ENCODE measurements at places on chromosomes 11 and 22.

DNA sequence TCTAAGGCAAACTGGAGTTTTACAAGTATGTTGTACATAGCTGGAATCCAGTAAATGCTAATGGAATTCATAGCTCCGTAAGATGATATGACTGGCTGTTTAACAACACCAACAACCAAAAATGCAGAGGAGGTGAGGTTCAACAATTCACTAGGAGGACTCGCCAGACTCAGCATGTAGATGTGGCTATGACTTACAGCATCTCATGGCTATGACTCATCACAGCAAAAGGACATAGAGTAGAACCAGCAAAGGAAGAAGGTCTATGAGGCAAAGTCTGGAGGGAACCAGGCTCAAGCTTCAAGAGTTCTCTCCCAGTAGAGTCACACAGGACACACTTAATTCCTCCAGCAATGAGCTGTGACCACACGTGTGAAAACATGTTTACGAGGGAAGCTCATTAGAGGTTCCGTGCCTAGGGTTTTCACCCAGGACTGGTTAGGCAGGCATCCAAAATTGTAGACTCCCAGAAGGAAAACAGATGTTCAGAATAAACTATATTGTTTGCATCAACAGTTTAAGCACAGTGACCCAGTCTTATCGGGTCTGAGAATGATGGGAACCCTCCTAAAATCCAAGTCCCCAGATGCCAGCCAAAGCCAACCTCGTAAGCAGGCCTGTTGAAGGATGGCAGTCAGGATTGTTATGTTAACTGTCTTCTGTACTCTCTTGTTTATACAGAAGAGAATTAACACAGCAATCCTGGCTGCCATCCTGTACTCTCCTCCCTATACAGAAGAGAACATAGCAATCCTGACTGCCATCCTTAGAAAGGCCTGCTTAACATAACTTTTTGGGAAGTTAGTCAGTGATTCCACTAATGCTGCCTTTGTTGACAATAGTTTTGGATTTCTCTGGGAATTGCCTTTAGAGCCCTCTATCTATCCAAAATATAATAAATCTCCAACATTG, 116.6 kb downstream of the LARGE1 start:
- no peak for DNase-seq

- DNase-seq = no peak
Measured at GRCh38 chr11:123103326-123103980, 41.5 kb upstream of the HSPA8 start.

- DNase-seq = no peak
Measured at GRCh38 chr11:120316880-120317688, 8.0 kb upstream of the TLCD5 start.

DNA sequence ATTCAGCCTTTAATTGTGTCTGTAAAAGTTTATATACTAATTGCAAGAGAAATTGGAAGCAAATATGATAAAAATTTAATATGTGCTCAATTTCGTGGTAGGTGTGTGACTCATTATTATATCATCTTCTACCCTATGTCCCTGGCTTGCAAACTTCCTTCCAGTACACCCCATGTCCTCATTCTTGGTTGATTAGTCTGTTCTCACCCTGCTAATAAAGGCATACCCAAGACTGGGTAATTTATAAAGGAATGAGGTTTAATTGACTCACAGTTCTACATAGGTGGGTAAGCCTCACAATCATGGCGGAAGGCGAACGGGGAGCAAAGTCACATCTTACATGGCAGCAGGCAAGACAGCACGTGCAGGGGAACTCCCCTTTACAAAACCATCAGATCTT, 11.9 kb downstream of the MRGPRX3 start:
- no peak for DNase-seq

DNA sequence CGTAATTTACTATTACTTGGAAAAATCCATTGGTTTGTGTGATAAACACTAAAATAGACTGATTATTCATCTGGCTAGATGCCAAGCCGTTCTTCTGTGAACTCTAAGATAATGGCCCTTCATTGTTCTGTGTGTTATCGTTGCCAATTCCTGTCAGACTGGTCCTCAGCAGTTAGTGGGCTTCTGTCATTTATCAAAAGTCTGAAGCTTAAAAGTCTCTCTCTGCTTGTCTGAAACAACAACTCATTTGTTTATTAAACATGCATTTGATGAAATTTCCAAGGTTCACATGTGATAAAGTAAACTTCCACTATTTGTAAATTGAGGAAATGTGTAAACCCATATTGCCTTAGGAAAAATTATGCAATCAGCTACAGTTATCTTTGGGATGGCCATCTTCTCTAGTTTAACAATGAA, 21.1 kb upstream of the RDX start:
- DNase-seq = no peak

GRCh38 chr11:59756845-59757244, 1.7 kb downstream of the STX3 start:
- no peak for DNase-seq

DNA sequence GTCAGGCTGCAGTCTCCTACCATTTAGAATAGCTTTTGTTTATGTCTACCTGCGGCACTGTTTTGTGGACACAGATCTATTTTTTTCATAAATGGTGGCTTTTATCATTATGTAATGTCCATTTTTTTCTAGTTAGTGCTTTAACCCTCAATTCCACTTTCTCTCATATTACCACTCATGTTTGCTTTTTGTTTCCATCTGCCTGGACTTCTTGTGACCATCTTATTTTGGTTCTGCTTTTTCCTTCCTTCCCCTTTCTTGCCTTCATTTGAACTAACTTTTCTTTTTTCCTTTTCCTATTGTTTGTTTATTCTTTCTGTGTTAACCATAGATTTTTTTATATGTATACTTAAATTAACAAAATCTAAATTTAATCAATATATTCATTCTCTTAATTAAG, 98.5 kb upstream of the SLC22A12 start:
- DNase-seq = no peak

DNA sequence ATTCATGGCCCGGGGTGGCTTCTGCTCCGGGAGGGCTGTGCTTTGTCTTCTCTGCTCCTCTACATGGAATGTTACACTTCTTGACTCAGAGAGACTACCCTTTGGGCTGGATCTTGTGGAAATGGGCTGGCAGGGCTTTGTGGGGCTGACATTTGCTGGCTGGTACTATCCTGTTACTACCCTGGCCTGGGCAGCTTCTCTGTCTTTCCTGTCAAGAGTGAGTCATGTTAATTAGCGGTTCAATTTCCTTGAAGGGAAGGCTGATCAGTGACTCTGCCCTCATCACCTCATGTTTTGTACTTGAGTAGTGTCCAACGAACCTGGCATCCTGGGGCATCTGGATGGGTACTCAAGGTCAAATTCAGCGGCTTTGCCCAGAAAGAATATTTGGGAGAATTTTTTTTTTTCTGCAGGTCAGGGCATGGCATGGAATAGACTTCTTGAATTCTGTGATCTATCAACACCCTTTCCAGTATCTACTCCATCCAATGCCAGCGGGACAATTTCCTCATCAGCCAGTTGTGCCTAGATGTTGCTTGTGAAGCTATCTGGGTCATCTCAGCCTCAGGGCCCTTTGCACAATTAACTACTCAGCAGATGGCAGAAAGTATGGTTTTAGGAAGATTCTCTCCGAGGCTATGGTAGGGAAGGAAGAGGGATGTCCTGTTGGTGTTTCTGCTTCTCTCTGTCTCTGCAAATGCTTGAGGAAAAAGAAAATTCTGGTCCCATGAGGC, 140.5 kb upstream of the PLET1 start:
- no peak for DNase-seq

- DNase-seq = no peak
Measured at GRCh38 chr11:117430293-117430955, 102.8 kb downstream of the CEP164 start.

DNA sequence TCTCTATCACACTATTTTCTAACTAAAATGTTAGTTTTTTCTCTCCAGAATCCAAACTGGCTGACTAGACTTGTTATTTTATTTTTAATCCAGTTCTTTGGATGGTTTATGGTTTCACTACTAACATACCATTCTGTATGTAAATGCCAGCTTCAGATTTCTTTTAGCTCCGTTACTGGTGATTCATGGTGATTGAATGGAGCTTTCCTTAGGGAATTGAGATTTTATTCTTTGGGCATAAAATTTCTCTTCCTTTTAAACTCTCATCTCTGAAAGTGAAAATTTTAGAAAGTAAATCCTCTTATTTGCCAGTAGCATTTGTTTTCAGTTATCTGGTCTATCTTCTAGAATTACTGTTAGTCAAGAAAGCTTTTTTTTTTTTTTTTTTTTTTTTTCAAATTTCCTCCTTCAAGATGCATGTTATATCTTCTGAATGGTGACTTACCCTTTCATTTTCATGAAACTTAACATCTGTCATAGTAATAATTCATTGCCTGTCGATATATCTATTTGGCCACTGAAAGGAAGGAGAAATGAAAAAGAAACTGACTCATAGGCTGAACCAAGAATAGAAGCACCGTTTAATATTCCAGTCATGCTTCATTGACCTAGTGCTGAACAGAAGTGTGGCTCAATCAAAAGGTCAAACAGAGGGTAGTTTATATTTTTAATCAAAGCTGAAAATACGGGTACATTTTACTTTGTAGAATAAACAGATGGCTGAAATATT, 6.4 kb downstream of the ENDOD1 start:
- DNase-seq = no peak

GRCh38 chr11:33907421-33907820, 15.5 kb upstream of the LMO2 start:
- DNase-seq = no peak

DNA sequence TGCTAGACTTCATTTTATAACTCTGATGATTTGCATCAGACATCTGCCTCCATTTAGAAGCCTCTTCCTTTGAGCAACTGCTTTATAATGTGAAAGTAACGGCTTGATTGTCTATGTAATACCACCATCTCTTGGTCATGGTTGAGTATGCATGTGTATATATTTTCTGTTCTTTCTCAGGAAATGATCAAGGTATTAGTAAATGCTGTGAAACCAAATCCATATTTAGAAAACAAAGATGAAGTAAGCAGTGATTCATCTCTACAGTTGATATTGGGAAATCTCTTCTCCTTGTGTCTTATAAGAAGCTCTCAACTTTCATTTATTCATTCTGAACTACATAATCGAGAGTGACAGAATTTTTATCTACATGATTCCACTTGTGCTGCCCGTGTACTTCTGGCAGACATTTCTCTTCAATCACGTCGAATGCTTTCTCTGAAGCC, 104.6 kb upstream of the ANO3 start:
- no peak for DNase-seq

- DNase-seq = no peak
Measured at GRCh38 chr22:21455334-21456089, 11.7 kb upstream of the TMEM191C start.

DNA sequence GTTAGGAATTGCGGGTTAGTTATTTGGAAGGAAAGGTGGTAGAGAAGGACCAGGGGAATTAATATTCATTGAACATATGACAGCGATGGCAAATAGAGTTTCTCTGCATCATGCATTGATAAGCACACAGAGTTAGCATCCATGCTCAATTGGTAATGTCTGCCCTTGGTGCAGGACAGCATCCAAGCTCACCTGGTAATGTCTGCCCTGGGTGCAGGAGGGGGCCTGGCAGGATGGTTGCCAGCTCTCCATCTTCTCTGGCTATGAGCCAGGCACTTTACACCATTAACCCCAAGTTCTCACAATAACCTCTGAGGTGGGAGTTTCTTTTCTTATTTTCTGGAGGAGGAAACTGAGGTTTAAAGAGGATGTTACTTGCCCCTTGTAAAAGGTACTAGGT, 50.4 kb upstream of the RBFOX2 start:
- DNase-seq = no peak

GRCh38 chr22:37657590-37658132, 862 bp upstream of the PDXP start:
- DNase-seq = no peak

DNA sequence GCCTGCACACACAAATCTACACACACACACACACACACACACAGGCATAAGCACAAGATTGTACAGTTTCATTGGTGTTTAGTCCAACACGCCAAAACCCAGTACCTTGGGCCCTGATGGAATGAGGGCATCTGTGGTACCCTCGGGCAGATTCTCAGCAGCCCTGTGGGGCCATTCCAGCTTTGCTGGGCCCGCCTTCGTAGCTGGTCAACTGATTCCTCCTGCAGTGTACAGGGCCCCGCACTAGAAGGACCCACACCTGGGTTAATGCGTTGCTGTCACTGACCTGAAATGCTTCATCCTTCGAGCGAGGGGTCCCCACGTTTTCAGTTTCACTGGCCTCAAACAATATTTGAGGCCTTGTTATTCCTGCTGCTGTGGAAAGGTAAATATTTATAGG, 731.2 kb downstream of the BRD1 start:
- DNase-seq = no peak

DNA sequence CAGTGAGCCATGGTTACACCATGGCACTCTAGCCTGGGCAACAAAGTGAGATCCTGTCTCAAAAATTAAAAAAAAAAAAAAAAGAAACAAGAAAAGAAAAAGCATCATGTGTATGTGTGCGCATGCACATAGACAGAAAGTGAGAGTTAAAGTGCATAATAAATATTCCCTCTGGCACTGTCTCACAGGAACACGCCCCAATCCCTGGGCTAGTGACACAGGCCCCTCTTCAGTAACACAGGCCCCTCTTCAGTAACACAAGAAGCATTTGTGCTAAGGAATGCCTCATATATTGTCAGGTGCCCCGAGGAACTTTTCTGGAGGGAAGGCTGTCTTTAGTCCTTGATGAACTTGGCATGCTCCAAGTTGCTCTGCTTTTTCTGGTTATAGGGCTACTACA, 57.5 kb downstream of the RPL27A start:
- DNase-seq = no peak

GRCh38 chr11:80194625-80195024, 753.8 kb upstream of the TENM4 start:
- DNase-seq = no peak

DNA sequence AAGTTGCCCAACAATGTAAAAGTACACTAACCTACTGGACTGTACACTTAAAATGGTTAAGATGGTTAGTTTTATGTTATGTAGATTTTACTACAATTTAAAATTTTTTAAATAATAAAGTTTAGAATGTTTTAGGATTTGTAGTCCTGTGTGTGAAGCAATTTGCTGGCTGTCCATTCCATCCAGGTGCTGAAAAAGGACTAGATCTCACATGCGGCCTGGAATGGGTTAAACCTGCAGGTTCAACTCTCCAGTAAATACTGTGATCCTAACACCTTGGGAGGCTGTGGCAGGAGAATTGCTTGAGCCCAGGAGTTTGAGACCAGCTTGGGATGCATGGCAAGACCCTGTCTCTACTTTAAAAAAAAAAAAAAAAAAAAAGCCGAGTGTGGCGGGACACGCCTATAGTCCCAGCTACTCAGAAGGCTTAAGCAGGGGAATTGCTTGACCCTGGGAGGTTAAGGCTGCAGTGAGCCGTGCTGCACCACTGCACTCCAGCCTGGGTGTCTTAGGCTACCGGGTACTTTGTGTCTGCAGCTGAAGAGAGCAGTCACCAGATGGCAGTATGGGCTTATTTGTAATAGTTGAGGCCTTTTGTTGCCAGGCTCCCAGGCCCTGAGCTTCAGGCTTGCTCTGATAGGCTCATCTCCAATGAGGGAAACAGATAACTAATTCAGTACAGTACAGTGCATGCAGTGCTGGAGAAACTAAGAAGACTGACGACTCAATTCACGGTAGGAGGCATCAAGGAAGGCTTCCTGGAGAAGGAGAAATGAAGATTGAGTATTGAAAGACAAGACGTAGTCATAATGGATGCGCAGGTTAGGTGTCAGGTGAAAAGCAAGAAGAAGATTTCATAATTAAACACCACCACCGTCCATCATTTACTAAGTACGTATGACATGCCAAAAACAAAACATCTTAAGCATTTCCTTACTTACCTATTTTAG, 64.7 kb upstream of the ASPHD2 start:
- no peak for DNase-seq

All from activated gamma-delta T cell (primary cell).